ENCODE measurements at places on chromosomes 11 and 22.

DNA sequence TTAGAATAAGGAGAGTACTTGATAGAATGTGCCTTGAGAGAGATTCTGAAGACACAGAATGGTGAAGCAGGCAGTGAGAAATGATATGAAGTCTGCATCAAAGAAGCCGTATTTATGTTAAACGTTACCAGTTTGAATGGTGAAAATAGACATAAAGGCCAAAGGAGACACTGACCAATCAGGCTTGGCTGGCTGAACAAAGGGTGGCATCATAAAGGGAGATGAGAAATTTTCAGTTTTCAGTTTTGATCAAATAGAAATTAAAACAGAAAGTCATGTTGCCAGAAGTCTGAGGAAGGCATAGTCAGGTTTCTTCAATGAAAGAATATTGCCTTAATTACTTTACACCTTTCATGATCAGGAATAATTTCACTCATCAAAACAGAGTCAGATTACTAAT lies 6.6 kb downstream of the OR51F1 start:
- DNase-seq: no peak

DNA sequence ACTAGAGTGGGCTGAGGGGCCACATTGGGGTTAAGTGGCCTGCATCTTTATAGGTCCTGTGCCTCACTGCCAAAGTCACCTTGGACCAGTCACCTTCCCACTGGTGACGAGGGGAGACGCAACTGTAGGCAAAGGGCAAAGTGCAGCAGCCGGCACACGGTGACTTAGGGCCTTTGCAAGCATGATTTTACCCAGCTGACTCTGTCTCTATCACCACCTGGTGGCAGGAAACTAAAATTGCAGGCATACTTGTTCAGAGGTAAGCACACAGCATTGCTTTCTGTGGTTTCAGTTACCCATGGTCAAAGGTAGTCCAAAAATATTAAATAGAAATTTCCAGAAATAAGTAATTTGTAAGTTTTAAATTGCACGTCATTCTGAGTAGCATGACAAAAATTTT lies 1164.4 kb downstream of the BRD1 start:
- DNase-seq: no peak

GRCh38 chr11:75867778-75868374 lies 52.9 kb downstream of the UVRAG start:
- peak; percentile 34 for DNase-seq

GRCh38 chr11:122229078-122229477 lies 113.1 kb upstream of the BLID start:
- DNase-seq: no peak

GRCh38 chr11:43268786-43269185 lies 43.0 kb upstream of the API5 start:
- no peak for DNase-seq

DNA sequence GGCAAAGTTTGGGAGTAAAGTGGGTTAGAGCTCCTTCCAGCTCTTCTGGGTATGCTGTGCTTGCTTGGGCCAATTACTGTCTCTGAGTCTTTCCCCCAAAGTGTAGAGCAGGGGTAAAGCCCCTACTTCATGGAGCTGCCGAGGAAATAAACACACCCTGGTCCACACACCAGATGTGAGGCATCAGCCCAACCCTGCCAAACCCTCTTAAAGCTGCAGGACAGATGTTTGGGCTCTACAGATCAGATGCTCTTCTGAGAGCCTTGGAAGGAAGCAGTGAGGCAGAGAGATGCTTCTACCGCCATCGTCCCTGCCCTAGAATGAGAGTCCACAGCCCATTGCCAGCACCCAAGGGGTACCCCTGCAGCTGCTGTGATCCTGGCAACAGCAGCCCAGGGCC lies 64.7 kb downstream of the ELFN2 start:
- no peak for DNase-seq

- DNase-seq: no peak
Measured at GRCh38 chr11:124876818-124877630, 11.8 kb downstream of the ROBO3 start.
